Activated CD4-positive, alpha-beta T cell treated with anti-CD3 and anti-CD28 coated beads for 36 hours (primary cell): ENCODE measurements at places on chromosomes 16 and 17. TPM values are rescaled to one million over a fixed set of nuclear protein-coding genes. Genes with fewer than 3 reads are reported as not detected.

Gene RNU2-1
- total RNA-seq = 2,288 TPM

DNA sequence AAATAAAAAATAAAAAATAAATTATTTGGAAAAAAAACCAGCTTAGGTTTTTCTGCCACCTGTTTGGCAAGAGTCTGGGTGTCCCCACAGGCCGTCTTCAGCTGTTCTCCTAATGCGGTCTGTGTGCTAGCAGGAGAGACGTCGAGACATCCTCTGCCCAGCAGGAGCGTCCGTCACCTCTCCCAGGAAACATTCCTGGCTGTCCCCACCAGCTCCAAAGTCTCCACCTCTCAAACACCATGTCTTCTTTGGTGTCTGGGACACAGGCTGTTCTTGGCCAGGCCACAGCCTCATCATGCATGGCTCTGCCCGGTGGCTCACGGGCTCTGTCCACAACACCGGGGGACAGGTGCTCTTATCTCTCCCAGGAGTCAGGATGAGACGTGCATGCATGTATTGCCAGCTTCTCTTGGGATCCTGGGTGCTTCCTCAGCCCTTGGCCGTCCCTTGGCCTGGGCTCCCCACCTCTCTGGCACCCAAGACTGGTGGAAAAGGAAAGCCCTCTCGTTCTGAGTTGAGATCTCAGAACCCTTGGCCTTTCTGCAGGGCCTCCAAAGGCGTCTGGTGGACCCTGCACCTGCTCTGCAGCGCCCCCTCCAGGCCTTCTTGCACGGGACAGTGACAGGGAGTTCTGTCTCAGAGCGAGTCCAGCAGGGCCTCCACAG lies 84.9 kb upstream of the CBX4 start:
- no peaks in the 10 kb centered on the region for H3K36me3 ChIP-seq
- DNase-seq = peak; percentile 82
- H3K4me3 ChIP-seq = no peak overlapping the region
- peaks cover 12% of the 10 kb centered on the region for H3K27me3 ChIP-seq
- no peak overlapping the region for H3K27ac ChIP-seq

Gene TBC1D3E
- total RNA-seq = not detected

DNA sequence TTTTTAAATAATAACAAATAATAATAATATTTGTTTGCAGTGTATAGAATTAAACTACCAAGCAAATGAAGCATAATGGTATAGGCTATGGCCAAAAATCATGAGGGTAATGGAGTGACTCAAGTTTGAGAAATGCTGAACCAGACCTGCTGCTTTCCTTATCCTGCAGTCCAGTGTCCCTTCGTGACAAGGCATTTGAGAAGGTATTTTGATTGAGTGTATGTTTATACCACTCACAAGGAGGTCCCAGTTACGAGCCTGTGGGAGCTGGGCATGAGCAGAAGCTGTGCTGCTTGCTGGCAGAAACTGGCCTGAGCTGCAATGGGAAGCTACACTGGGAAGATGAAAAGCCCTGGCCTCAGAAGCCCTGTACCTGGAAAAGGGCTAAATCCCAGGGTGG lies 50.3 kb downstream of the GNAO1 start:
- no peak for DNase-seq
- no peaks in the 10 kb centered on the region for H3K4me1 ChIP-seq
- no peaks in the 10 kb centered on the region for H3K36me3 ChIP-seq

DNA sequence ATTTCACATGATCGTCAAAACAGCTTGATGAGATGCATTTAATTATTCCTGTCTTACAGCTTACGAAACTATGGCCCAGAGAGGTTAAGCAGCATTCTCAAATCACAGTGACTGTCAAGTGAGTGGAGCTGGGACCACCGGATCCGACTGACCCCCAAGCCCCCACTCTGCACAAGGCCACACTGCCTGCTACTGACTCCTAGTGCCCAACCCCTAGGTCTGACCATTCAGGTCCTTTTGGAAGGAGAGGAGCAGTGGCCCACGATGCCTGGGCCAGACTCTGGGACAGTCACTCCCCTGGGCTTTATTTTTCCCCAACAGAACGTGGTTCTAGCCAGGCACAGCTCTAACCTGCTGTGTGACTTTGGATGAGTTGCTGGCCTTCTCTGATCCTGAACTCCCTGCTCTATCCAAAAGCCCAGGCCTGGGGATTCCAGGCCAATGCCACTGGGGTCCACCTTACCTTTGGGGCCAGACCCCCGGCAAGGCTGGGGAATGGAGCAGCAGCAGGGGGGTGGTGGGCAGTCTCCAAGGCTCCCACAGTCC lies 9.9 kb downstream of the TSPOAP1 start:
- peak overlapping the region; percentile 77 for H3K27ac ChIP-seq
- DNase-seq = no peak
- H3K27me3 ChIP-seq = no peaks in the 10 kb centered on the region
- H3K36me3 ChIP-seq = peaks cover 3% of the 10 kb centered on the region
- H3K4me1 ChIP-seq = peaks cover 14% of the 10 kb centered on the region

GRCh38 chr16:10013774-10014173 lies 168.5 kb downstream of the GRIN2A start:
- no peak overlapping the region for H3K4me3 ChIP-seq
- H3K27me3 ChIP-seq = peaks cover 5% of the 10 kb centered on the region
- H3K4me1 ChIP-seq = no peaks in the 10 kb centered on the region
- H3K27ac ChIP-seq = no peak overlapping the region
